Posterior cingulate gyrus (tissue), 11 donors: ENCODE measurements at places on chromosomes 2 and 18.
A peak's percentile ranks its signal among the peaks of the same experiment; 100 is the strongest.

GRCh38 chr2:58900246-58901027, 659.3 kb upstream of the FANCL start:
- no peak for DNase-seq

DNA sequence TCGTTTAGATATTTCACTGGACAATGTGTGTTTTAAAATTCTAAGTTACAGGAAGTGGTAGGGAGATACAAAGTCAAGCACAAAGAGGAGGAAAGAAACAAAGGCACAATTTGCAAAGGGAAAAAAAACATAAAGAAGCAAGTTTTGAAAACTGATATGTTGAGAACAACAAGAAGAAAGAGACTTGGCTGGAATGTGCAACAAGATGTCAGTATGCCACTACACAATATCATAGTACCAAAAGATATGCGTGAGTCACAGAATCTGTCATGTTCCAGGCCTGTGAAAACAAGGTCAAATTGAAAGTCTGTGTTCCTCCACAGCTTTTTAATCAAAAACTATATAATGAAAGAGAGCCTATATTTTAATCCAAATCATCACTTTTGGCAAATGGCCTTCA, 12.0 kb downstream of the EXOC6B start:
- DNase-seq: no peak

GRCh38 chr2:114800371-114800770, 357.9 kb downstream of the DPP10 start:
- DNase-seq: no peak

GRCh38 chr2:18492721-18493120, 67.7 kb downstream of the RDH14 start:
- DNase-seq: no peak

DNA sequence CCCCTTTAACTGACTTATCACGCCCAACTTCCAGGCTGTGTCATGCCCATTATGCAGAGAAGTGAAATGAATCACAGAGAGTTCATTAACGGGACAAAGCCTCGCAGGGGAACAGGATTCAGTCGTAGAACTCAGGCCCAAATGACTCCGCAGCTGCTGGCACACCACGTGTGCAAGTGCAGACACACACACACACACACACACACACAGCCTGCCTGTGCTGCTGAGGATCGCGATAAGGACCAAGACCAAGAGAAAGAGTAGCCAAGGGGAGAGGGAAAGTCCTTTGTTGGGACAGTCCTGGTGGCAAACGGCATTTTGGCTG, 90.0 kb upstream of the TAF1B start:
- no peak for DNase-seq

GRCh38 chr2:51011693-51012092, 20.2 kb downstream of the NRXN1 start:
- no peak for DNase-seq

DNA sequence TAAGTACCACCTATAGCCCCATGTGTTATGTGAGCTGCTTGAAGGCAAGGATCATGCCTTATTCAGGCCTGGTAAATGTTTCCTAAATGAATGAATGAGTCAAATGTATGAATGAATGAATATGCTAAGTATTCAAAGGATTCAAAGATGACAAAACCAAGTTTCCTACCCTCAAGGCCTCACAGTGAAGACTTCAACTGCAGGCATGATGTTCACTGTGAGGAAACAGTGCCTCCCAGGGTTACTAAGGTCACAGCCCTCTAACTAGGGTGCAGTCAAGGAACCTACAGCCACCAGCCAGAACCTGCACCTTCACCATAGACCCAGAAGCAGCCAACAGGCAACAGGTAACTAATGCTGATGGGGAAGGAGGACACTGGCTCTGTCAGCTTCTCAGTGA, 69.3 kb downstream of the SUMO1 start:
- no peak for DNase-seq

DNA sequence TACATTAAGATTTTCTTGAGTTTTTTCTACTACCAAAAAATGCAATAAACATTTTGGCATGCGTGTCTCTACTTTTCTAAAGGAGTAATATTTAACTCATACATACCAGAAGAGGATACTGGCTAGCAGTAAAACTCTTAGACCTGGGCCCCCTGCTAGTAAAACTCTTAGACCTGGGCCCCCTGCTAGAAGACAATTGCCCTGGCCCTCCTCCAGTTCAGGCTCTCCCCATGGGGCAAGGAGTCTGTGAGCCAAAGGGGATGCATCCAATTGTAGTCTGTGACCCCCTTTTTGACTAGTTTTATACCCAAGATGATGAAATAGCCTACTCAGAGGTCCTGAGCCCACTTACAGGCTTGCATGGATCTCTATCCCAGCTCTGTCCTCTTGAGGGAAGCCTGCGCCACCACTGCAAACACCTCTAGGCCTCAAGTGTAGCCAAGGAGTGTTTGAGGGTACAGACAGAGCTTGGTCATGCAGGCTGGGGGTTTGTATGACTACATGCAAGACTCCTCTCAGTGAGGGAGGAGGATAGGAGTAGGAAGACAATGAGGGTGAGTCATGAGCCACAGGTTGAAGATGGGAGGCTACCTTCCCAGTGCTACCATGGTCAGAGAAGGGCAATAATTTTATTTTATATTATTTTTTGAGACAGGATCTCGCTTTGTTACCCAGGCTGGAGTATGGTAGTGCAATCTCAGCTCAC, 45.2 kb upstream of the PGAP1 start:
- DNase-seq: no peak

DNA sequence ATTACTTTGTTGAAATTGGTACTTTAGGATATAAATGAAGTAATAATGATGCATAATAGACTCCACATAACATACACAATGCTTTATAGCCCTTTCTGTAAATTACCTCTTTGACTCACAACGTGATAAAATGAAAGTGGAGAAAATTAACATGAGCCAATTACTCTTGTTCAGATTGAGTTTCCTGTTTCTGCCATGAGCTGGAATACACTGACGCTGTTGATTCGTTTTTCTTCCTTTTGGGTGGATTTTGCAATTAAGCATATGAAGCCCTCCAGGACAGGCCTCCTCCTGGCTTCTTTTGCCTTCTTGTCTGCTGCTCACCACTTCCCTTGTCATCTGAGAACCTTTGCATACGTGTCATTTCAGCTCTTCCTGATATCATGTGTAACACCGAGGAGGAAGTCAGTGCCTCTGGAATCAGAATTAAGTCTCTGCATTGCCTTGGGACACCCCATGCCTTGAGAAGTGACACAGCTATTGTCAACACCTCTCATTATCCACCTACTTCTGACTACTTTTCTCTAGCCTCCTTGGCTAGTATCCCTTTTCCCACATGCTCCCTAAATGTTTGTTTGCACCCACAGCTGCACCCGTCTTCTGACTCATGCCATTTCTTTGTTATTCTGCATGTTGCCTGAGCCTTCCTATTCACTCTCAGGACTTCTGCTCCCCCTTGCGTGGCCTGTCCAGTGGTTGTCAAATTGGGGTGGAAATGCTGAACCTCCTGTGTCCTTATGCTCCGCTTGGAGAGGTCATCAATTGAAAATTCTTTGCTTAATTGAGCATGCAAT, 134.1 kb downstream of the FMNL2 start:
- DNase-seq: no peak

DNA sequence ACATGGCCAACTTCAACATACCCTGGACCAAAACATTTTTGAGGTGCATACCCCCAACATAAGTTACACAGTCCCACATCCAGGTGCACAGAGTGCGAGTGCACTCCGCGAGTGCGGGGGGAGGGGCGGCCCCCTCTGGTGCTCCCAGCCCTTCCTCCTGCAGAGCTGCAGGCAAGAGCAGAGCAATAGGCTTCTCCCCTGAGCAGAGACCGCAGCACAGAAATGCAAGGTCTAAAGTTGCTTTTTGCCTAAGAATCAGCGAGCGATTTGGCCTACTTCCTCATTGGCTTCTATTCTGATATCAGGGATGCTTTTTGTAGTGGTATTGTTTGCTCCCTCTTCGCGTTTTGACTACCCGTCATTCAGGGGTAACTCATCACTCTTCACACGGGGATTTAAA, 40.6 kb downstream of the BOLA3 start:
- DNase-seq: no peak

DNA sequence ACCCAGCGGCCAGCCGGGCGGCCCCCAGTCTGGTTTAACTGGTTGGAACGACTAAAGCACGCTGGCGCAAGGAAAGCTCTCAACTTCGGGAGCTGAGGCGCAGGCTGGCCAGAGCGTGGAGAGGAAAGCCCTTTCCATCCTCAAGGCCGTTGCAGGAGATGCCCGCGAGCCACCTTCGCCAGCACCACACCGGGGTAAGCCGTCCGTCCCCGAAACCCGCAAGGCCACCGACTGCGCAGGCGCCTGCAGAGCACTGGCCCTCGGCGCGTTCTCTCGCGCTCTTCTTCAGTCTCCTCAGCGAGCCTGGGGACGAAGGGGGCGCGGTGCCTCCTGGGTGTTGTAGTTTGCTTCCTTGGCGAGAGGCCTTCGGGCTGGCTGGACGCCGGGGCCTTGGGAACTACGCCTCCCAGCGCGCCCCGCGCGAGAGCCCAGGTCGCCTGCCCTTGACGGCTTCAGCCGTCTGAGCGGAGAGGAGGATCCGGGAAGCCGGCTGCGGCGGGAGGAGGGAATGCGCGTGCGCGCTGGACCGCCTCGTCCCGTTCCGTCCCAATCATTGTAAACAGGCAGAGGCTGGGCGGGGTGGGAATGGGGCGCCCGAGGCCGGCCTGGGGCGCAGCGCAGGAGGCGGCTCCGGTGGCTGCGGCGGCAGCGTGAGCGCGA, at the start of gene RALBP1:
RALBP1 (plus strand) TSS at position 531 of the 660 bp plus-strand sequence. CDS start 37,533 bp downstream, outside the sequence.
- peak; percentile 99 for DNase-seq

DNA sequence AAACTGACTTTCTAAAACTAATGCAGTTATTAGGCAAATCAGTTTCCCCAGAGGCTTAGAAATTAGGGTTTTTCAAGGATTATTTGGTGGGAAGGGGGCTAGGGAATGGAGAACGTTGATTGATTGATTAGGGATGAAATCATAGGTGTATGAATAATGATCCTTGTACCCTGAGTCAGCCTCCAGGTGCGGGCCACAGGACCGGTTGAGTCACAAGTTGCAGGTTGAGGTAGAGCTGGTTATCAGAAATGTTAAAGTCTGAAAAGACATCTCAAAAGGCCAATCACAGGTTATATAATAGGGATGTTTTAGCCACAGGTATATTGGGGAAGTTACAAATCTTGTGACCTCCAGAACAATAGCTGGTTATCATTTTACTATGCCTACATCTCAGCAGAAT, 341.8 kb upstream of the GULP1 start:
- no peak for DNase-seq

- DNase-seq: no peak
Measured at GRCh38 chr2:45353879-45354278, 257.2 kb downstream of the SRBD1 start.

GRCh38 chr2:154350911-154351310, 347.6 kb upstream of the KCNJ3 start:
- DNase-seq: no peak

- no peak for DNase-seq
Measured at GRCh38 chr2:64137996-64138395, 6.2 kb downstream of the PELI1 start.

DNA sequence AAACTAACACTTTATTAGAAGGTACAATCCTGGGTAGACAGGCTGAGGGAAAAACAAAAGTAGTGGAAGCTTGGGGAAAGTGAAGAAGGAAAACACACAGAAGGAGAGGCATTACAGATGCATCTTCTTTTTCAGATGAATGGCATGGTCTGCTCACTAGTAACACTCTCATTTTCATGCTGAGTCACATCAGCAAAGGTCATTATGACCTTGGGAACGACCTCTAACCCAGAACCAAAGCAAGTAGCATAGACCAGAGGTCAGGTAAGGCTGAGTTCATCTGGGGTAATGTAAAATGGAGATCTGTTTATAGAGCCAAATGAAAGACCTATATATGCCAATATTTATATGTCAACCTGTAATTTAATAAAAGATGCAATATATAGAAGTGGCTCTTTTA, 294.4 kb upstream of the LRRTM4 start:
- no peak for DNase-seq

- no peak for DNase-seq
Measured at GRCh38 chr2:241577413-241578122, 19.0 kb downstream of the BOK start.

DNA sequence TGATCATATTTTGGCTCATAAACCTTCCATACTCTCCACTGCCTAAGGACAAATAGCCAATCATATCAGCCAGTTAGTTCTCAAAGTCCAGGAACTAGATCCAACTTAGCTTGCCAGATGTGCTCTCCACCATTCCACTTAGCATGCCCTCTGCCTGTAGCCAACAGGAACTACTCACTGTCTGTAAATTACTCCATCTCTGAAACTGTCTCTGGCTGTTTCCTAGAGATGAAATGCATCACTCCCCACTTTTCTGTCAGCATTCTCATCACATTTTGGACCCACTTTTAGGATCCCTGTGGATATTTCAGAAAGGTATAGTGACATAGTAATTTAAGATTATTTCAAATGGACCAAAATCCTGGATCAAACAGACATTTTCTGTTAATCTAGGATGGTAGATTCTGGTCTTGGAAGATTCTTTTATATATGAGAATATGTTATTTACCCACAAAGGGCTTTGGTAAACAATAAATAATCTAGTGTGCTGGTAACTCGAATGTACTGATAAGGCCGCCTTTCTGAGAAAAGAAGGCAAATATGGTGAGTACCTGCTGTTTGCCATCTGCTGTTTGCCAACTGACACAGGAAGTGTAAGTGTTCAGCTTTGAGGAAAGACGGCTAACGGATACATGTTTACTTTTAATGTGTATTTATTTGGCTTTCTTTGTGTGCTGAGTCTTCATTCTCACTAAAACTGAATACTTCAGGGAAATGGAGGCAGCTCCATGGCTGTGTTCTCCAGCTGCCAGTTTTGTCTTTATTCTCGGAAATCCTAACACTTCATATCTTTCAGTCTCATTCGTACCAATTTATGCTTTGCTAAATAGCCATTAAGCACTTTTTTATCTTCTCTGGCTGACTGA, 79.5 kb downstream of the EVA1A start:
- DNase-seq: no peak

DNA sequence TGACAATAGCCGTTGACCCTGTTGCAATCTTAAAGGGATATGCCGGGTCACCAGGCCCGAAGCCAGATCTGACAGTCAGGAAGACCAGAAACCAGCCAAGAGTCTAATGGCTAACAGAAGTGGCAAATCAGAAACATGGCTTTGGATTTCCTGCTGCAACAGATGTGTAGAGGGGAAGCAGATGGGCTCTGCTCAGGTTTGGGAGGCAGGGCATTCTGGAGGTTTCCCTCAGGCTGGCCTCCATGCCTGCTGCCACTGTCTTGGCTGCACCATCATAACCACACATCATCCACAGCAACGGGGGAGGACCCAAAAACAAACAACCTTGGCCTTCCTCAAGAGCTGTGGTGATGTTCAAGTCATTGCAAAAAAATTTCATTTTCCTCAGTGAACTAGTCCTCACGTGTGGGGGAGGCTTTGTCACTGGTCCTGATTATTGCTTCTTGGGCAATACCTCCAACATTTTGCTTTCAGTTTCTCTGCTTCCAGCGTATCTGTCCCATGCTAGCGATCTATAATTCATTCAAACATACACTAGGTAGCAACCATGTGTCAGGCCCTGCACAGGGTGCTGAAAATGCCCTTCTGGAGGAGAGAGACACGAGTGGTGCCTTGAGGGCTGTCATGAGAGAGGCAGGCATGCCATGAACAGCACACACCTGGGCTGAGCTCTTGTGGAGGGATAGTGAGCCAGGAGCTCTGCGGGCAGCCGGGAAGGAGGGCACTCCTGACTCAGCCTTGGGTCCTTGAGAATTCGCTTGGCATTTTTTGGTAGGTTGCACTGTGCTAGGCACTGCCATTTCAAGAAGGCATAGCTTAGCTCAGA, 48.2 kb upstream of the LGALSL start:
- DNase-seq: no peak

GRCh38 chr18:33960417-33960816, 264.3 kb downstream of the NOL4 start:
- no peak for DNase-seq

- no peak for DNase-seq
Measured at GRCh38 chr2:37616677-37617005, 54.8 kb downstream of the CDC42EP3 start.

GRCh38 chr2:109217362-109218086, 88.5 kb downstream of the SH3RF3 start:
- DNase-seq: no peak
